Urinary bladder (tissue), 4 donors: ENCODE measurements at places on chromosomes 1 and 21. TPM values are rescaled to one million over a fixed set of nuclear protein-coding genes. Genes with fewer than 3 reads are reported as not detected.

GRCh38 chr1:56189946-56190805 lies 389.2 kb downstream of the PLPP3 start:
- no peak for DNase-seq

GRCh38 chr1:228513236-228513900 lies 26.2 kb downstream of the RNF187 start:
- DNase-seq: no peak

DNA sequence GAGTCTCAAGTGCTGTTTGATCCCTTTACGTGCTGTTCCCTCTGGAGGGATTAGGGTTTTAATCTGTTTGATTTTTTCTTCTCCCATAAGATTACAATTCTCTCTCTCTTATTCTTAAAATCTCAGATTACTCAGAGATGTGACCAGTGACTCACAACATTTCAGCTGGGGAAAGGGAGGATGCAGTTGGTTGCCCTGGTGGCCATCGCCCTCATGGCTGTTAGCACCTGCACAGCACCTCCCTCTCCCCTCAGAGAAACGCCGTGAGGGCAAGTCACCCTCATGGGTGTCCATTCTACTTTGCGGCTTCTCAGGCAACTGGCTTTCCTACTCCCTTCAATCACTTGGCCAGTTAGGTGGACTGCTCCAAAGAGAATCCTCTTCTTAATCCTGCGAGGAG lies 42.4 kb upstream of the KCNA3 start:
- DNase-seq: no peak

Gene LCE1B
- not detected for total RNA-seq

DNA sequence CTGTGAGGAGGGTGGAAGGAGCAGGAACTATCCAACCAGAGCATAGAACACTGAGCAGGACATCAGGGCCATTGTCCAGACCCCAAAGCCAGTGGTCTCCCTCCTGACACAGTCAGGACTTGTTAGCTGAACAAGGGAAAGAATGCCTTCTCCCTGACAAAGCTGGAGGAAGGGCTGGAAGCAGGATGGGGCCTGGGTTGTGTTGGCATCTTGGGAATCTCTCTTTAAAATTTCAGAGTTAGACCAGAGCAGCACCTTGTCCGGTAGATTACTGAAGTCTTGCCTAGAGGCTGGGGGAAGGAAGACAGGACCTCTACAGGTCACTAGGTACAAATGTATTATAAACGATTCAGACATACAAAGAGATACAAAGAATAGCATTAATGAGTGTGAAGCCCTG lies 35.0 kb upstream of the ATP2B4 start:
- no peak for DNase-seq

Gene PERM1
- total RNA-seq: 0.32 TPM

- DNase-seq: no peak
Measured at GRCh38 chr1:10217748-10218441, 7.5 kb downstream of the KIF1B start.

- DNase-seq: no peak
Measured at GRCh38 chr1:162756523-162756922, 34.0 kb upstream of the HSD17B7 start.

Gene TPTE
- total RNA-seq: not detected

Gene KCNE2
- total RNA-seq: not detected

DNA sequence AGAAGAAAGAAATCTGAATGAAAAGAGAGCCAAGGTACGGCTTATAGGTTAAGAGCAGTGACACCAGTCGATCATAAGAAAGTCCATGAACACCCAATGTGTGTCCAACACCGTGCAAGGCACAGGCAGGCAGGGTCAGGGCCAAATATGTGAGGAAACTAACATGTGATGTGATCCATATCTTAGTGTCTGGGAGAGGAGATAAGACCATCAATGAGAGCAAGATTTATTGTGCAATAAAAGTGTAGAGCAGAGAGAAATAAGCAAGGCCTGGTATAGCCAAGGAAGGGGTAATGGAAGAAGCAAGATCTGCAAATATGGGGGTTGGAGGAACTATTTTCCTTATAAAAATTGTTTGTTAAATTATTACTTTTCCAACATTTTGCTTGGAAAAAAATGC lies 198.8 kb downstream of the CRB1 start:
- DNase-seq: no peak

DNA sequence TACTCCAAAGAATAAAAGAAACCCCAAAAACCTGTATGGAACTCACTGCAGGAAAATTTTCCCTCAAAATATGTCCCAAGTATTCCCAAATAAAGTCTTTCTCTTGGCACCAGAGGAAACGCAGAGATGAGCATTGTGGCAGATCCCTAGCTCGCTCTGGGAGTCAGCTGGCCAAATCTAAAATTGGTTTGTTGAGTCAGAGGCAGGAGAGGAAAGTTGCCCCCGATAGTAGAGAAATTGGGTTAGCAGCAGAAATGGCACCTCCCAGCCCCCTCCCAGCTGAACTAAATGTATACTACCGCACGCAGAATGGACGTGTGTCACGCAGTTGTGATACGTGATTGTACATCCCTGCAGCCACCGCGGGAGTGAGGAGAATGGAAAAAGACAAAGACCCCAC lies 39.9 kb upstream of the TARBP1 start:
- no peak for DNase-seq
